T-helper 17 cell (primary cell): ENCODE measurements at places on chromosomes 16 and 17. TPM values are rescaled to one million over a fixed set of nuclear protein-coding genes. Genes with fewer than 3 reads are reported as not detected.

HES7 gene
- not detected for total RNA-seq

DNA sequence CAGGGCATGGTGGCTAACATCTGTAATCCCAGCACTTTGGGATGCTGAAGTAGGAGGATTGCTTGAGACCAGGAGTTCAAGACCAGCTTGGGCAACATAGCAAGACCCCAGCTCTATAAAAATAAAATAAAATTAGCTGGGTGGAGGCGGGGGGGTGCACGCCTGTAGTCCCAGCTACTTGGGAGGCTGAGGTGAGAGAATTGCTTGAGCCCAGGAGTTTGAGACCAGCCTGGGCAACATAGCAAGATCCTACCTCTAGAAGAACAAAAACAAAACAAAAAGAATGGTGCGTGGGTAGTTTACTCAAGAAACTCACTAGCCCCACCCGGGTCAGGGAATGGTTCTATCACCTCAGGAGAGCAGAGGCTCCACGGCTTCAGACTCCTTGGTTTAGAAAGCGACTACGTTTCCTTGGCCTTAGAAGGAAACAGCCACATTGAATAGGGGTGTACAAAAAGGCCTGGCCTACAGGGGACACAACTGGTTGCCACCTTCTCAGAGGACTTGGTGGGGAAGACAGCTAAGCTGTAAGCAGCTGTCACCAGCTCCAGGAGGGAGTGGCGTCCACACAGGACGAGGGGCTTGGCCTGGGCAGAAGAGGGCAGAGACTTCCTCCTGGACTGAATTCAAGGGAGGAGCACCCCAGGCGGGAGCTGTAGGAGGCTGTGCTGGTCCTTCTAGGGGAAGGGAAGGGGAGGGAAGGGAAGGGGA, 716 bp downstream of the TK1 start:
- H3K36me3 ChIP-seq = no peaks in the 10 kb centered on the region
- no peaks in the 10 kb centered on the region for H3K27me3 ChIP-seq
- peak overlapping the region; percentile 87 for H3K4me3 ChIP-seq
- H3K4me1 ChIP-seq = peaks cover 14% of the 10 kb centered on the region
- H3K27ac ChIP-seq = no peak overlapping the region

- H3K27me3 ChIP-seq = no peaks in the 10 kb centered on the region
- peaks cover 43% of the 10 kb centered on the region for H3K4me1 ChIP-seq
- H3K4me3 ChIP-seq = peak overlapping the region; percentile 83
- peak overlapping the region; percentile 94 for H3K27ac ChIP-seq
- no peaks in the 10 kb centered on the region for H3K36me3 ChIP-seq
Observed at GRCh38 chr17:75403131-75403530, 2.3 kb downstream of the GRB2 start.

DNA sequence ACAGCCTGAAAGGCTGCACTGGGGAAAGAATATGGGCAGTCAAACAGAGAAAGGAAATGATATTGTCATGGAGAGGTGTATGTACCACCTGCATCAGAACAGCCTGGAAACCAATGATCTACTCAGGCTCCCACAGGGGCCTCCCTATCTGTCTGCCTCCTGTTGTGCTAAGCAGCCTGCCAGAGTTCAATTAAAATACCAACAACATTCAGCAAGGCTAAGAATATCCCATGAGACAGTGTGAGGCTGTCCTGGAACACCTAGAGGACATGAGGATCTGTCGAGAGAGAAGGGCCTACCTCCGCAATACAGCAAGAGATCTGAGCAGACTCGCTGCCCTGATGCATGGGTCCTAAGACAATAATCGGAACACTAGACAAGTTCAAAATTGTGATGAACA, 8.4 kb downstream of the FXR2 start:
- H3K4me3 ChIP-seq = no peak overlapping the region
- H3K4me1 ChIP-seq = peaks cover 23% of the 10 kb centered on the region
- DNase-seq = no peak
- no peaks in the 10 kb centered on the region for H3K27me3 ChIP-seq

CLEC3A gene
- not detected for total RNA-seq

- no peaks in the 10 kb centered on the region for H3K27me3 ChIP-seq
- peak; percentile 13 for DNase-seq
- no peaks in the 10 kb centered on the region for H3K36me3 ChIP-seq
- H3K4me1 ChIP-seq = peaks cover 21% of the 10 kb centered on the region
- H3K4me3 ChIP-seq = peak overlapping the region; percentile 75
Observed at GRCh38 chr17:29593591-29594518, 923 bp downstream of the ANKRD13B start.

KRT9 gene
- not detected for total RNA-seq

DNA sequence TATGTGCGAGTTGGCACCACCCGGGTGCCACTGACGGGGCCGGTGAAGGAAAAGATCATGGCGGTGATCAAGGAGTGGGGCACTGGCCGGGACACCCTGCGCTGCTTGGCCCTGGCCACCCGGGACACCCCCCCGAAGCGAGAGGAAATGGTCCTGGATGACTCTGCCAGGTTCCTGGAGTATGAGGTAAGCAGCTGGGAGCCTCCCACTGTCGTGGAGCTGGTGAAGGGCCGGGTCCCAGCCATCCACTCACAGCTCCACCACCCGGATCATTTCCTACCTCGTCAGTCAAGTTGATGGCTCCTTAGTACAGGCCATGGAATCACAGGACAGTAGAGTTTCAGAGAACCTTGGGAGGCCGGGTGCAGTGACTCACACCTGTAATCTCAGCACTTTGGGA, 20.0 kb downstream of the ATP2A1 start:
- no peak overlapping the region for H3K4me3 ChIP-seq
- no peaks in the 10 kb centered on the region for H3K27me3 ChIP-seq
- H3K4me1 ChIP-seq = peaks cover 2% of the 10 kb centered on the region
- H3K36me3 ChIP-seq = no peaks in the 10 kb centered on the region
- H3K27ac ChIP-seq = no peak overlapping the region
- no peak for DNase-seq

DNA sequence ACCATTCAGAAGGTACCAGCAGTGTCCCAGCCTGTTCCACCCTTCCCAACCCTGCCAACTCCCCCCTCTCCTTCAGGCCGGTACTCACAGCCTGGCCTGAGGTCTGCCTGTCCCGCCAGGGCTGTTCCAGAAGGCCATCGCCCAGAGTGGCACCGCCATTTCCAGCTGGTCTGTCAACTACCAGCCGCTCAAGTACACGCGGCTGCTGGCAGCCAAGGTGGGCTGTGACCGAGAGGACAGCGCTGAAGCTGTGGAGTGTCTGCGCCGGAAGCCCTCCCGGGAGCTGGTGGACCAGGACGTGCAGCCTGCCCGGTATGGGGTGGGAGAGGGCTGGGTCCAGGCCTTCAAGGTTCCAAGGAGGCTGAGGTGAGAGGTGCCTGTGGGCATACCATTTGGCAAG, 5.3 kb upstream of the SPEM1 start:
- H3K36me3 ChIP-seq = no peaks in the 10 kb centered on the region
- H3K27me3 ChIP-seq = peaks cover 6% of the 10 kb centered on the region

DNA sequence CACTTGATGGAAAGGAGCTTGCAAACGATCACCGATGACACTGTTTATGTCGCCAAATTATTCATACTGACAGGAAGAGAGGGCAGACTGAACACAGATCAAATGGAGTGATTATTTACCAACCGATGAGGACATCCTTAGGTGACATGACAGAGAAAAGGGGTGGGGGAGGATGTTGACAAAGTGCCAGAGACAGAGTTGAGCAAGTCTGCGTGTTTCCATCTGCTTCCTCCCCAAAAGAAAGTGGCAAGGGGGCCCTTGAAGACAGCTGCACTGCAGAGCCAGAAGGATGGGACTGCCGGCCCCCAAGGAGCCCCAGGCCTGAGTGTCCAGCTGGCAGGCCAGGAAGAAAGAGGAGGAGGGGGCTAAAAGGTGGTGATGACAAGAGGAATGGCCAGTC, 191.0 kb upstream of the RPL38 start:
- H3K4me3 ChIP-seq = peak overlapping the region; percentile 2
- peak overlapping the region; percentile 73 for H3K27ac ChIP-seq
- peaks cover 3% of the 10 kb centered on the region for H3K27me3 ChIP-seq

AATK gene
- 2.2 TPM for total RNA-seq

DNA sequence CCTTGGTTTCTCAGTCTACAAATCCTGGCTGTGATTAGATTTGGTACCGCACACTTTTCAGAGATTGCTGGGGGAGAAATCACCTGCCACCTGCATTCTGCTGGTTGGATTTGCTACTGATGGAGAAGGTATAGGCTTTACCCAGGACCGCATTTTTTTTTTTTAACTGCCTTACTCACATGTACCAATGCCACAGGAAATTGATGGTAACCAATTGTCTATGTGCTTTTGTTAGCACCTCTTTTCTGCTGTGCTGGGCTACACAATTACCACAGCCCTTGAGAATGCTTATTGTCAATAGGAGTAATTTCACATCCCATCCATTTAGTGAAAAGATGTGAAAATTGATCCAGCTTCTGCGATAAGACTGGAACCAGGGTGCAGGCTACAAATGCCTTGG, 74.4 kb upstream of the TANC2 start:
- no peak overlapping the region for H3K27ac ChIP-seq
- no peak for DNase-seq
- H3K4me3 ChIP-seq = no peak overlapping the region
- no peaks in the 10 kb centered on the region for H3K27me3 ChIP-seq
- H3K4me1 ChIP-seq = no peaks in the 10 kb centered on the region

DNA sequence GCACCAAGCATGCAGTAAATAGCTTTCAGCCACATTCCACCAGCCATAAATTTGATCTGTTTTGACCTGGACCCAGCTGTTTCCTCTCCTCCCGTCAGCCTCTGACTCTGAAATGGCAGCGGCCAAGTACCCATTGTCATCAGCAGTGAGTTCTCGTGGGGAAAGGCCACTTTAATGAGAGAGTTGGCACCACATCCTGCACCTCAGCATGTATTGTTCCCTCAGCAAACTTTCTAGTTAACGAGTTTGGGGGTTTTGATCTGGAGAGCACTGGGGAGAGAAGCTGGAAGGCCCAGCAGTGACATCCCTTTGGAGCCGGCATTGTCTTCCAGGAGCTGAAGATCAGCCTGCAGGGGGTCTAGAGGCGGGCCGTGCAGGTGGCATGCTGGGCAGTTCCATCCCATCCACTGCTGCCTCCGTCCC, 84.9 kb downstream of the RPA1 start:
- DNase-seq = no peak
- H3K27ac ChIP-seq = no peak overlapping the region
- peaks cover 32% of the 10 kb centered on the region for H3K27me3 ChIP-seq
- no peak overlapping the region for H3K4me3 ChIP-seq
- no peaks in the 10 kb centered on the region for H3K4me1 ChIP-seq
- peaks cover 2% of the 10 kb centered on the region for H3K36me3 ChIP-seq

KRT20 gene
- total RNA-seq = not detected

DNA sequence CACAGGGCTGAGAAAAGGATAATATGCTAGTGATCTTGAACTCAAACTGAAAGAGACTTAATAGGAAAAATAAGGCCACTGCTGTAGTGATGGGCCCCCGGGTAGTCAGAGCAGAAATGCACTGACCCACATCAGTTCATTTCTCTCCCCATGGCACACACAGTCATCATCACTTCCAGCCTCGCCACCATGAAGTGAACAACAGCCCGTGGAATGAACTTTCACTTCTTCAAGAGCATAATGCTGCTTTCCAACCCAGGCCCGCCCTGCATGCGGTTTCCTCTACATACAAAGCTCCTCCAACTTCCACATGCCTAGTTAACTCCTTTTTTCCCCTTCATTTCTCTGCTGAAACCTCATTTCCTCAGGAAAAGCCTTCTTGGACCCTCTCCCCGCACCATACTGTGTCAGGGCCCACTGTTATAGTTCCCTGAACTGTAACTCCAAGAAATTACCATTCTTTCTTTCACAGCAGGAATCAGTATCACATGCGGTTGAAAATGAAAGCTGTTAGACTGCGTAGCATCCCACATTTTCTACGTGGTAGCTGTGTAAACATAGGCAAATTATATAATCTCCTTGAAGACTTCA, 65.8 kb upstream of the SMIM36 start:
- DNase-seq = peak; percentile 11
- no peaks in the 10 kb centered on the region for H3K36me3 ChIP-seq
- no peaks in the 10 kb centered on the region for H3K27me3 ChIP-seq
- no peak overlapping the region for H3K4me3 ChIP-seq

C16orf96 gene
- 0.20 TPM for total RNA-seq

NSRP1 gene
- 31.7 TPM for total RNA-seq

DNA sequence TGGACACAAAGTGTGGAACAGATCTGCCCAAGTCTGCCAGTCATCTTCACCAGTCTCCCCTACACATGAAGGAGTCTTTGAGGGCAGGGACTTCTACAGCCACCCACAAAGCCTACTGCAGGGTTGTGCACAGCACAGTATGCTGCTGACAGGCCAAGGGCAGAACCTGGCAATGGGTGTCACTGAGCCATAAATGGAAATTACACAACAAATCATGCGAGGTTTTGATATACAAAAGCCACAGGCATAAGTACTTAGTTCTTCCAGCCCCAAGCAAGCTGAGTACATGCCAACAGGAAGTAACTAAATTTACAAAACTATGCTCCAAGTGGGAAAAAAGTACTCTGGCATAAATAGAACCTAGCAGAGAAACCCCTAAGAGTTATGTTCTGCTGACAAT, 7.8 kb upstream of the PSMC3IP start:
- peak overlapping the region; percentile 47 for H3K27ac ChIP-seq
- H3K4me3 ChIP-seq = no peak overlapping the region
- peaks cover 2% of the 10 kb centered on the region for H3K36me3 ChIP-seq
- H3K27me3 ChIP-seq = no peaks in the 10 kb centered on the region

DNA sequence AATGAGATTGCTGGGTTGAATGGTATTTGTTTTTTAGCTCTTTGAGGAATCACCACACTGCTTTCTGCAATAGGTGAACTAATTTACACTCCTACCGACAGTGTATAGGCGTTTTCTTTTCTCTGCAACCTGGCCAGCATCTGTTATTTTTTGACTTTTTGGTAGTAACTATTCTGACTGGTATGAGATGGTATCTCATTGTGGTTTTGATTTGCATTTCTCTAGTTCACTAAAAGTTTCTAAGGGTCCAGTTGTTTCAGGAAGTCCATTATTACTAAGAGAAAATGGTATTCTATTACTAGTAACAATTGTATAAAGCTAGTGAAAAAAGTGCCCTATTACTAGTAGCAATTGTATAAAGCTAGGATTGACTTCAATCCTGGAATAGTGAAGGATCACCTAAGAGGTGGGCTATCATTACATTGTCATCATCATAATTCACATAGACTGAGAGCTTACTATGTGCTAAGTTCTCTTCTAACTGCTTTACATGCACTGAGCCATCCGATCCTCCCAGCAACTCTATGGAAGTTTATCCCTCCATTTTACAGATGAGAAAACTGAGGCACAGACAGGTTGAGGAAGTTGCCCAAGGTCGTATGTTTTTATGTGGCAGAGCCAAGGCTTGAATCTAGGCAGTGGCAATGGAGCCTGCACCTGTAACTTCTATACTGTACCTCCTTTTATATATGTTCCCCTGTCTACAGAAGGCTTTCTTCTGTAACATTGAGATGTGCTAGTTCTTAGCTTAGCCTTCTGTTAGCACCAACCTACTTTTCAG, 13.4 kb upstream of the SMIM36 start:
- H3K4me3 ChIP-seq = no peak overlapping the region
- no peaks in the 10 kb centered on the region for H3K4me1 ChIP-seq
- H3K27me3 ChIP-seq = peaks cover 12% of the 10 kb centered on the region

DNA sequence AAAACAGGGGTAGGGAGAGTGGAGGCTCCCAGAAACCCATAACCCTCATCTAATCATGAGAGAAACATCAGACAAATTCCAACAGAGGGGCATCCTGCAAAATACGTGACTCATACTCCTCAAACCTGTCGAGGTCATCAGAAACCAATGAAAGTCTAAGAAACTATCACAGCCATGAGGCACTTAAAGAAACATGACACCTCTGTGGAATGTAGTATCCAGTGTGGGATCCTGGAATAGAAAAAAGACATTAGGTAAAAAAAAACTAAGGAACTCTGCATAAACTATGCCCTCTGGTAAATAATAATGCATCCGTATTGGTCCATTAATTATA, 16.4 kb downstream of the CDH5 start:
- DNase-seq = no peak
- H3K4me3 ChIP-seq = no peak overlapping the region
- H3K27ac ChIP-seq = no peak overlapping the region
- H3K4me1 ChIP-seq = no peaks in the 10 kb centered on the region

- H3K27ac ChIP-seq = no peak overlapping the region
- H3K36me3 ChIP-seq = peaks cover 2% of the 10 kb centered on the region
- no peak for DNase-seq
Observed at GRCh38 chr16:2953706-2954627, 10.1 kb upstream of the KREMEN2 start.
